Body of pancreas (tissue), 4 donors: ENCODE measurements at places on chromosomes 6 and 20. TPM values are rescaled to one million over a fixed set of nuclear protein-coding genes. Genes with fewer than 3 reads are reported as not detected.

MTRF1L gene
- total RNA-seq: 22.7 TPM

ZNF311 gene
- not detected for total RNA-seq

DNA sequence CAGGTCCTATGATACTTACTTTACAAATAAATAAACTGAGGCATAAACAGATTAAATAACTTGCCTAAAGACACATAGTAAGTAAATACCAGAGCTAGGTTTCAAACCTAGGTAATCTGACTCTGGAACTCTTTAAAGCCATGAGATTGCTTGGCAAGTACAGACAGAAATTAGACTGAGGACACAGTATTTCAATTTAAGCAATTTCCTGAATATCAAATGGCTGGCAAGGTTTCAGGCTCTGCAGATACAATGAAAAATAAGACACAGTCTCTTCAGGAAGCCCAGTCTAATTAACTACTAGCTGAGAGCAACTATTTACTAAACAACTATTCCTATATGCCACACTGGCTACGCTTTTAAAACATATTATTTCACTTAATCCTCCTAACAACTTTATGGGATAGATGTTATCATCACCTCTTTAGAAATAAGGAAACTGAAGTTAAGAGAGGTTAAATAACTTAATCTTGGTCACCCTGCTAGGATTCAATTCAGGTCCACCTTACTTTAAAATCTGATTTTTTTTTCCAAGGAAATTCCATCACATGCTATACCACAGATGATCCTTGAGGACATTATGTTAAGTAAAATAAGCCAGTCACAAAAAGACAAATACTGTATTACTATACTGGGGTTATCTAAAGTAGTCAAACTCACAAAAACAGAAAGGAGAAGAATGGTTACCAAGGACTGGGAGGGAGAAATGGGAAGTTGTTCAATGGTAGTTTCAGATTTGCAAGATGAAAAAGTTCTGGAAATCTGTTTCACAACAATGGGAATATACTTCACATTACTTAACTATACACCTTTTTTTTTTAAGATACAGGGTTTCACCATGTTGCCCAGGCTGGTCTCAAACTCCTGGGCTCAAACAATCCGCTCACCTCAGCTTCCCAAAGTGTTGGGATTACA is 4.1 kb downstream of the TRPC4AP start:
- H3K27ac ChIP-seq: no peak overlapping the region
- no peak for DNase-seq
- H3K27me3 ChIP-seq: no peaks in the 10 kb centered on the region

DNA sequence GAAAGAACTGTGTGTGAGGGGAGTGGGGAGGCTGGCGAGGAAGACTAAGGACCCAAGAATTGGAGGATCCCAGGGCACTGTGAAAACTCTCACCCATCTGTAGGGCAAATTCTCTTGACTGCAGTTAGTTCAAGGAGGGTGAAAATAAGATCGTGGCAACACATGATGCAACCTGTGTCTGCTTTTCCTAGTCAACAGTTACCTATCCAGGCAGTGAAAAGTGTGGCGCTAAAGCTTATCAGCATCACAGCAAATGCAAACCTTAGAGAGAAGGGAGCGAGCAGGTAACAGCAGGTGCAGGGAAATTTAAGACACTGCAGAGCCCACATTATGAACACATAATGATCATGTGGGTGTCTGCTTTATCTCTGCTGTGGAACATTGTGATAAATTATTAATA is 97.7 kb upstream of the SGK1 start:
- peaks cover 6% of the 10 kb centered on the region for H3K4me1 ChIP-seq
- H3K36me3 ChIP-seq: no peaks in the 10 kb centered on the region
- no peak for DNase-seq
- no peaks in the 10 kb centered on the region for H3K27me3 ChIP-seq
- no peak overlapping the region for H3K27ac ChIP-seq

DNA sequence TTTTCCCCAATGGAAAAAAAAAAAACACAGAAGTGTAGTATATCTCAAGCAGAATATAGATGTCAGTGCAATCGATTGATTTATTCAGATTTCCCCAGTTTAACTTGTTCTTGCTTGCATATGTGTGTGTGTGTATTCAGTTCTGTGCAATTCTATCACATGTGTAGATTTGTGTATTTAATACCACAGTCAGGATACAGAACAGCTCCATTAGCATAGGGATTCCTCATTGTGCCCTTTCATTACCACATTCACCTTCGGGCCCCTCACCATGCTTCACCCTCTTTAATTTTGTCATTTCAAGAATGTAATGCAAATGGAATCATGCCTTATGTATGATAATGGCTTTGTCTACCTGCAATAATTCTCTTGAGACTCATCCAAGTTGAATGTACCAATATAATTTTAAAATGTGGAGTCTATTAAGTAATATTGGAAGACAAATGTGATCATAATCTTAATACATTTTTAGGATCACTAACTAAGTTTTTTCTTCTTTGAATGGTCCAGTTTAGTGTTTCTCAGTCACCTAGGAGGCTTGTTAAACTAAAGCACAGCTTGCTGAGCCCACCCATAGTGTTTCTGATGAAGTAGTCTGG is 187.9 kb downstream of the TENT5A start:
- no peaks in the 10 kb centered on the region for H3K27me3 ChIP-seq
- peaks cover 7% of the 10 kb centered on the region for H3K4me1 ChIP-seq
- H3K27ac ChIP-seq: no peak overlapping the region
- H3K36me3 ChIP-seq: no peaks in the 10 kb centered on the region
- no peak overlapping the region for H3K4me3 ChIP-seq

GRCh38 chr20:38926934-38927616 is 858 bp downstream of the FAM83D start:
- H3K4me1 ChIP-seq: peaks cover 14% of the 10 kb centered on the region
- H3K4me3 ChIP-seq: peak overlapping the region; percentile 41
- H3K27me3 ChIP-seq: no peaks in the 10 kb centered on the region
- no peak for DNase-seq
- no peak overlapping the region for H3K27ac ChIP-seq
- H3K36me3 ChIP-seq: no peaks in the 10 kb centered on the region

DNA sequence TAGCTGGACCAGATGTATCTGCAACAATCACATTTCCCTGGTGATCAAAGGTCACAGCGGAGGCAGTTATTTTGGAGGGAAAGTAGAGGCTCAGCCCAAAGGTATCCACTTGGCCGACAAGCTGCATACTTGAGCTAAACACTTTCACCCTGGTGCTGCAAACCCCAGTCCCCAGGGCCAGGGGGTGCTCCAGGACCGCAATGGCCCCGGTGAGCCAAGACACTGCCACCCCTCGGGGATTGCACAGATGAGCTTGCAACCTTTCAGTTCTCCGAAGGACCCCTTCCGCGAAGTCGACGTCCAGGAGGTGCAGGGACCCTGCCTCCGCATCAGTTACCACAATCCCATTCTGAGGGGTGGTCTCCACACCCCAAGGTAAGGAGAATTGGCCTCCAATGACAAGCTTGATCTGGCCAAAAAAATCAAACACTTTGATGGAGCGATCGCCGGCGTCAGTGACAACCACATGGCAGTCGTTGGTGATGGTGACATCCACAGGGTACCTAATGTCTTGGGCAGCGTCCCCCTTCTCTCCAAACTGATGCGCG is 823 bp downstream of the NHLRC1 start:
- peaks cover 10% of the 10 kb centered on the region for H3K4me1 ChIP-seq
- no peak for DNase-seq
- H3K27me3 ChIP-seq: no peaks in the 10 kb centered on the region
- no peak overlapping the region for H3K4me3 ChIP-seq
- no peak overlapping the region for H3K27ac ChIP-seq

DNA sequence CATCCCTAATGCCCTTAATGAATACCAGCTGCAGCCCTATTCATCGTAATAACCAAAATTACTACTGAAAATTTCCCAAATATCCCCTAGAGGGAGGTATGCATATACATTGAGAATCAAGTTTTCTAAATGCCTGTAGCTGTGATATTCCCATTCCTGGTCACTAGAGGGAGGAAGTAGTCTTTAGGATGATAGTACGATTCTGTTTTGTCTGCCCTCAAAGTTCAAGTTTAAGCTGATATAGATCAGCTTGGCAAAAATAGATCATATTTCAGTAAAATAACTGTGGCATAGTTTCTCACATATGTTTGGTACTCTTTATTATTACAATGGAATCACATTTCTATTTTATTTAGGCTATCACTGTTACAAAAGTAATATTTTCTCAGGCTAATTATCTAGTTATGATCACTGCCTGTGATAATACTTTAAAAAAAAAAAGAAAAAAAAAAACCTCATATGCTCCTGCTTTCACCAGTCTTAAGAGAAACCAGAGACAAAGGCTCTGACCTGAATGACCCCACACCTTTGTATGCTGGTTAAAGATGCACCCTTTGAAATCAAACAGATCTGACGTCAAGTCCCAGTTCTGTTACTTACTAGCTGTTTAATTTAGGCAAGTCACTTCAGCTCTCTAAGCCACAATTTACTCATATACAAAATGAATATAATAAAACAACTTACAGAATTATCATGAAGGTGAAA is 11.0 kb downstream of the TSPYL1 start:
- no peak overlapping the region for H3K4me3 ChIP-seq
- H3K27ac ChIP-seq: no peak overlapping the region
- H3K36me3 ChIP-seq: no peaks in the 10 kb centered on the region
- no peak for DNase-seq
- H3K27me3 ChIP-seq: no peaks in the 10 kb centered on the region

- no peaks in the 10 kb centered on the region for H3K27me3 ChIP-seq
- DNase-seq: no peak
- H3K36me3 ChIP-seq: no peaks in the 10 kb centered on the region
- H3K4me1 ChIP-seq: no peaks in the 10 kb centered on the region
- H3K4me3 ChIP-seq: no peak overlapping the region
These were observed 108.6 kb downstream of the LRRC1 start for GRCh38 chr6:53903357-53903756.
